ENCODE measurements at places on chromosomes 6 and 20.

DNA sequence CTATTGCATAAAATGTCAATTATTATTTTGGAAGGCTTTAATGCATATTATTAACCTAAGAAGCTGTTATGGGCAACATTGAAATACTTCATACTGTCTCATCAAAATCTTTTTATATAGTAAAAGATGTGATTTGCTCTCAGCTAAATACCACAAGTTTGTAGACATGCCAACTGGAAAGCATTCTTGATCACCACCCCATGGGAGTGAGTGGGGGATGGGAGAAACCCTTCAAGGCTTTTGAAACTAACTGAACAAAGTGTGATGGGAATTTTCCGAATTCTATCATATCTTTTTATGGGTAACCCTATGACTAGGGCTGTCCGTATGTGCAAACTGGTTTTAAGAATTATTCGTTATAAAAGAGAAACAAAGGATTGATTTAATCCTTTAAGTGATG lies 377.3 kb upstream of the JAG1 start:
- no peak for DNase-seq

- no peak for DNase-seq
Observed at GRCh38 chr6:2641044-2641725, 109.5 kb downstream of the MYLK4 start.

DNA sequence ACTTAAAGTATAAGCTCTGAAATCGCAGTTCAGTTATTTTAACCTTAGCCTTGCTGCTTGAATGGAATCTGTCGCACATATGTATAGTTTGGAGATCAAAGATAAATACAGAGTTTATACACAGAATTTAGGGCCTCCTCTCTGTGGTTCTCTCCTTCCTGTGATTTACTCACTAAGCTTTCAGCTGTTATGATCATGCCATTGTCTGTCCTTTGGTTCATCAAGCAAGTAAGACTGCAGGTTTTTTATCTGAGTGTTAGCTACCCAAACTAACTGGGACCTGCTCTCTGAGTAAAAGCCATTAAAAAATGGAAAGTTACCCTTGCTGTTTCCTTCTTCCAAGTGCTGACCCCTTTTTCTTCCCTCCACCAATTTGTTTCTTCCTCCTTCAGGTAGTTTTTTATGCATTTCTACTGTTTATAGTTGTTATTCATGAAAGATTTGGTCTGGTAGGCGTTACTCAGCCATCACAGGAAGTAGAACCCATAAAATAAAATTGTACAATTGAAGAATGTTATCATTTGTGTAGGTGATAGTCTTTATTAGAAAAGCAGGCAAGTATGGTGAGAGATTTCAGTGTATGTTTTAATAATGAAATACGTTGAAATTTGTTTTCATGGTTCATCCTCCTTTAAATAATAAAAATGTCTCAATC lies 33.7 kb upstream of the SUMO4 start:
- no peak for DNase-seq

DNA sequence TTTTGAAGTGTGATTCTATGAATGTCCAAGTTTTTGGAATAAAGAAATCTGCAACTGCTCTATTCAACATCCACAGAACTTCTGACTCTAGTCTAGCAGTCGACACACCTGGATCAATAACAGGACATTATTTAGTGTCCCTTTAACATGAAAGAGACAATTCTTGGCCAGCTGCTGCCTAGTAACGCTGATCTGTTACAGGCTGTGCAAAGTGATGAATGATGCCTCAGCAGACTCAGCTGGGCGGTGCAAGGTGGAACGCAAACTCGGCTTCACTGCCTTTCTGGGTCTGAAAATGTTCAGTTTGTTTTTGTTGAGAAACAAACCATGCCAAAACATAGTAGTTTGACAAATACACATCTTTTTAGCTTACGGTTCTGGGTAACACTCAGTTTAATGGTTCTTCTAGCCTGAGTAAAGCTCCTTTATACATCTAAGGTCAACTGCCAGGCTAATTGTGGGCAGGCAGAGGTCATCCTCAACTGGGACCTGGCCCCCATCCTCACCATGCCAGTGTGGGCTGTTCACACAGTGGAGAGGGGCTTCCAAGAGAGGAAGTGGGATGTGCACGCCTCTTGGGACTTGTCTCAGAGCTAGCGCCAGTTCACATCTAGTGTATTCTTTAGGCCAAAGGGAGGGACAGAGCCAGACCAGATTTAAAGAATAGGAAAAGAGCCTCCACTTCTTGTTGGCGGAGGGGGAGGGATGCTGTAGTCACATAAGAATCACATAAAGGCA lies 879.7 kb downstream of the QKI start:
- no peak for DNase-seq

GRCh38 chr6:127146932-127147331 lies 28.5 kb downstream of the RSPO3 start:
- no peak for DNase-seq

DNA sequence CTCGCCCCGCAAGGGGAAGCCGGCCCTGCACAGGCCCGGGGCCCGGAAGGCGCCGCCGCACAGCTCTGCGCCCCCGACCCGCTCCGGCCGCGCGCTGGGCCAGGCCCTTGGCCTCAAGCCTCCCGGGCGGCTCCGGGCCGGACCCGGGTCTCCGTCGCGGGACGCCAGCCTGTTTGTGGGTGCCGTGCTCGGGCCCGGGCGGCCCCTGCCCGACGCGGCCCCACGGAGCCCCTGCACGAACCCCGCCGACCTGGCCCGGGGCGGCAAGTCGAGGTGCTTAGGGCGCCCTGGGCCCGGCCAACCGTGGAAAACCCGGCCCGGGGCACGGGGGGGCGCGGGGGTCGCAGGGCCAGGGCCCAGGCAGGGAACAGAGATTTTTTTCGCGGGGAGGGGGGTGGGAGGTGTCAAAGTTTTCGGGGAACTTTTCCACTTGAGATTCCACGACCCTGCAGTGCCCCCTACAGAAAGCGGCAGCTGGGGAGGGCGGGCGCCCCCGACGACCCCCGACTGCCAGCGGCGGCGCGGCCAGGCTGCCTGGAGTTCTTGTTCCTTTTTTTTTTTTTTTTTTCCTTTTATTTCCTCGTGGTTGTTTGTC lies 805 bp upstream of the STX16 start:
- DNase-seq = peak; percentile 12

GRCh38 chr20:50995506-50995905 lies 27.4 kb downstream of the KCNG1 start:
- DNase-seq = no peak

DNA sequence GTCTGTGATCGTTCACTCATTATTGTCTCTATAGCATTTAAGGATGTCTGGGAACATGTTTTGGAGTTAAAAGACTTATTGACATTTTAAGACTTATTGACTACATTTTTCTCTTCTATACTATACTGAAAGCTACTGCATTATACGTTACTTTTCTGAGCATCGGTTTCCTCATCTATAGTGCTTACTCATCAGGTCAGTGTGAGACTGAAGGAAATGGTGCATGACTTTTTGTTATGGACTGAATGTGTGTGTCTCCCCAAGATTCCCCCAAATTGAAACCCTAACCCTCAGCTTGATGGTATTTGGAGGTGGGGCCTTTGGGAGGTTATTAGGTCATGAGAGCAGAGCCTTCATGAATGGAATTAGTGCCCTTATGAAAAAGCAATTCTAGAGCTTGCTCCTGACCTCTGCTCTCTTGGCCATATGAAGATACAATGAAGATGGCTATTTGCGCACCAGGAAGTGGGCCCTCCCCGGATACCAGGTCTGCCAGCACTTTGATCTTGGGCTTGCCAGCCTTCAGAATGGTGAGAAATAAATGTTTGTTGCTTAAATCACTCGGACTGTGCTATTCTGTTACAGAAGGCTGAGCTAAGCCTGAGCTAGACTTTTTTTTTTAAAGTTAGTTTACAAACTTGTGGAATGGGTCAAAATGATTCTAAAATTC lies 243.7 kb upstream of the RREB1 start:
- no peak for DNase-seq

DNA sequence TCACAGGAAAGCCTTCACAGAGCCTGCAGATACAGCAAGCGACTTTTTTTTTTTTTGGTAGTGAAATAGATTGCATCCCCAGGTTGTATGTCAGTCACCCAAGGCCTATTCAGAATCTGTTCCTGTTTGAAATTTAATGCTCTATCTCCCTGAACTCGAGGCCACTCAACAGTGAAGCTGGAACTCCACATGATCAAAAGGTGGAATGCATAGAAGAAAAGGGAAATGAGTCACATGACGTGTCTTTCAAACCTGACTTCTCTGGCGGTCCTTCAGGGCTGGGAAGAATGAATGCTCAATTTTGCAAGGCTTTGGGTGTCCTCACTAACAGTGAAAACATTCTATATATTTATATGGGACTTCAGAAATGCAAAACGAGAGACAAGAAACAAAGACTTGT lies 88.4 kb upstream of the B3GAT2 start:
- DNase-seq = no peak

DNA sequence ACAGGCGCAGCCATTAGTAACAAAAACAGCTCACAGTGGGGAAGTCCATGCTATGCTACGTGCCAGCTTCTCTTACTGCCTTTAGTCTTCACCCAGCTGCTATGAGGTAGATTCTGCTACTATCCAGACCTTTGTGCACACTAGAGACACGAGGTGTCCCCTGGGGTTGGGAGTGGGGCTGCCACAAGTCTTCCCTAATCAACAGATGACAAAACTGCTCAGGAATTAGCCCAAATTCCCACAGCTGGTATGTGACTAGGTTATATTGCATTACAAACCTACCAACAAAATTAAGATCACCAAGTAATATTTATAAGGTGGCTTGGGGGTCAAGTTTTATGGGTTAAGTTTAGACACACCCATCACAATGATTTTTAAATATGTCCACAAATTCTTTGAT lies 63.3 kb downstream of the PSMB1 start:
- DNase-seq = no peak

- peak; percentile 10 for DNase-seq
Observed at GRCh38 chr6:149032599-149033405, 284.7 kb upstream of the TAB2 start.

DNA sequence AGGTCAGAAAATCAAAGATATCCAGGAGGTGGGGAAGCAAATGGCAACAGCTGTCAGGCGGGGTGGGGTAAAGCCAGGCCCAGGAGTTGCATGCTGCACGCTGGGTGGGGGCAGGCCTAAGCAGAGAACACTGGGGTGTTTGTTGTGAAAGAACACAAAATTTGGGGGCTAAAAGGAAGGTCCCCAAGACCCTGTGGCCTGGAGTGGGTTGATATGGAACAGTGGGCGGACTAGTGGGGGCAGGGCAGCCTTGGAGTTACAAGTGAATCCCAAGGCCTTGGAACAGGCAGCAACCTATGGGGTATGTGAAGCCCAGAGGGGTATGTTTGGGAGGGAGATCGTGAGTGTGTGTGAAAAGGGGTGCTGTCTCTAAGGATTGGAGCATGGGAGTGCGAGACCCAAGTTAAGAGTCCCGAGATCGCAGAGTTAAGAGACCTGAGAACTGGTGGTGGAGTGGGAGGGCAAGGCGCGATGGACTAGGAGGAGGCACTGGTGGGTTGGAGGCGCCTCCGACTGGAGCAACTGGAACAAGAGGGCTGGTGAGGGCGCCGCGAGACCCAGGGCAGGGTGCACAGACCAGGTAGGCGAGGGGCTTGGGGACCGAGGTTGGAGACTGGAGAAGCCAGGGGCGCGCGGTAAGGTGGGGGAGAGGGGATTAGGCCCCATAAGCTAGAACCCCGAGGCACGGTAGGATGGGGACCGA lies 658 bp downstream of the CUL7 start:
- peak; percentile 49 for DNase-seq

GRCh38 chr20:44754554-44754953 lies 8.9 kb downstream of the KCNK15 start:
- no peak for DNase-seq

GRCh38 chr6:110524305-110524704 lies 47.9 kb upstream of the SLC22A16 start:
- no peak for DNase-seq

DNA sequence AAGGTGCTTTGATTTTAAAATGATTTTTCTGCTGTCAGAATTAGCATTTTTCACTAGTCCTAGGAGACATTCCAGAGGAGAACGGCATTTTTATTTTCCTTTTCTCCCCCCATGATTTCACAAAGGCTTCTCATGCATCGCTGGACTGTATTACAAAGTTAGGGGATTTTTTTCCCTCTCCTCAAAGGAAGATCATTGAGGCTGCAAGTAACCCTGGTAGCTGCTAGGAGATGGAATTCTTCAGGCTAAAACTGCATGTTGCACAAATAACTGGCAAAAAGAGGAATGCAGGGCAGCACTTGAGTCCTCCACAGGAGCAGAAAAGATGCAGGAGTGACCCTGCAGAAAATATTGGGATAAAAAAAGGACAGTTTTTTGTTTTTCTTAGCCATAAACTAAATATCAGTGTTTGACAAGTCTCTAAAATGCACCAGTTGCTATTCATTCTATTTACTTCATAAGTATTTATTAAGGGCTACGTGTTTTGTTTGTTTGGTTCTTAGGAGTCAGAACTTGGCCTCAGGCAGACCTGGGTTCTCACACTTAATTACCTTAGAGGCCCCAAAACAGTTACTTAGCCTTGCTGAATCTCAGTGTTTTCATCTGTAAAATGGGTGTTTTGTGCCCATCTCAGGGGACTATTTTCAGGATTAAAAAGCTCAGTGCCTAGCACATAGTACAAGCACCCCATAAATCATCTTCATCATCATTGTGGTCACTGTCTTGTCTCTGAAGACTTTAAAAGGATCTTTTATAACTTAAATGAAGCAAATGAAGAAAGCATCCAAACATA lies 144.5 kb upstream of the ID4 start:
- DNase-seq = no peak

DNA sequence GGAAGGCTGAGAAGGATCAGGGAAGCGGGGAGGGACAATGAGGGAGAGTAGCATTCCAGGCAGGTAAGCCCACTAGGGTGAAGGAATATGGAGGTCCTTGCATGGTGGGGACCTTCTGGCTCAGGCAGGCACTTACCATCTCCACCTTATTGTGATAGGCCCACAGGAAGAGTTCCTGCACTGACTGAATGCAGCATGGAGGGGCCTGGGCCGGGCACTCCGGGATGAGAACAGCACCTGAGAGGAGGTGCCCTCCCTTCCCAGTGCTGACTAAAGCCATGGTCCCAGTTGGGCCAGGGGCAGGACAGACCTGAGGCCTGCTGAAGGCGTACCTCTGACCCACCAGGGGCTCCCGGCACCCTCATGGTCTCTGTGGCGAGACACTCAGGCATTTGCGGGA lies 392.7 kb downstream of the CDC5L start:
- DNase-seq = no peak

GRCh38 chr6:22006795-22007194 lies 290.0 kb downstream of the PRL start:
- no peak for DNase-seq

DNA sequence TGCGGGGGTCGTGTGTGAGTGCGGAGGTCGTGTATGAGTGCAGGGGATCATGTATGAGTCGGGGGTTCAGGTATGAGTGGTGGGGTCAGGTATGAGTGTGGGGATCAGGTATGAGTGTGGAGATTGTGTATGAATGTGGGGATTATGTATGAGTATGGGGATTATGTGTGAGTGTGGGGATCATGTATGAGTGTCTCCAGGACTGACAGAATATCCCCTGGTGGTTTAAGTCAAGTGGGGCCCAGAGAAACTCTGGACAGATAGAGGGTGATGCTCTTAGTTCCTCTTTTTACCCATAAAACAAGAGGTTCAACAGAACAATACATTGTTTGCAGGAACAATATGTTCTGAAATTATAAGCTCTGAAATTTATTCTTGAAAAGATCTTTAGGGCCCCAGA lies 131.9 kb downstream of the UST start:
- no peak for DNase-seq
